ENCODE measurements at places on chromosomes 1 and 21. TPM values are rescaled to one million over a fixed set of nuclear protein-coding genes. Genes with fewer than 3 reads are reported as not detected.
A peak's percentile ranks its signal among the peaks of the same experiment; 100 is the strongest.

PKP1 gene
- 0.30 TPM for total RNA-seq

DNA sequence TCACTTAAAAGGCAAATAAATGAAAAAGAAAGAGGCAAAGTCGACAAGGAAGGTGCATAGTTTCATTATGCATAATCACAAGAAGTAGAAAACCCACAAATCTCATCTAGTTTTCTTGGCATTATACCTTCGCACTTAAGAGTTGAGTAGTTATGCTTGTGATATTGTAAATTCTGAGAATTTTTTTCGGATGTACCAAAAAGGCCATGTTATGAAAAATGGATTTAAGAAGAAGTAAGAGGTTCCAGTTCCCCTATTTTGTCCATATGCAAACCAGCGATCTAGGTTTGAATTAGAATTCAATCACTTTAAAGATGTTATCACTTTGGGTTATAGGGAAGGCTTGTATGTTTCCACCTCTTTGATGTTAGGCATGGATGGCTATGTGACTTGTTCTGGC is 7.9 kb upstream of the ERICH3 start:
- no peaks in the 10 kb centered on the region for H3K4me1 ChIP-seq
- no peak overlapping the region for H3K27ac ChIP-seq
- H3K36me3 ChIP-seq = no peaks in the 10 kb centered on the region
- no peaks in the 10 kb centered on the region for H3K27me3 ChIP-seq
- DNase-seq = no peak

CYP4A22 gene
- total RNA-seq = not detected

KCNE2 gene
- total RNA-seq = not detected

GRCh38 chr21:14088391-14088790 is 122.4 kb downstream of the LIPI start:
- no peaks in the 10 kb centered on the region for H3K36me3 ChIP-seq
- no peak overlapping the region for H3K27ac ChIP-seq
- DNase-seq = no peak
- no peak overlapping the region for H3K4me3 ChIP-seq
- no peaks in the 10 kb centered on the region for H3K27me3 ChIP-seq

S1PR1 gene
- total RNA-seq = 0.52 TPM

DNA sequence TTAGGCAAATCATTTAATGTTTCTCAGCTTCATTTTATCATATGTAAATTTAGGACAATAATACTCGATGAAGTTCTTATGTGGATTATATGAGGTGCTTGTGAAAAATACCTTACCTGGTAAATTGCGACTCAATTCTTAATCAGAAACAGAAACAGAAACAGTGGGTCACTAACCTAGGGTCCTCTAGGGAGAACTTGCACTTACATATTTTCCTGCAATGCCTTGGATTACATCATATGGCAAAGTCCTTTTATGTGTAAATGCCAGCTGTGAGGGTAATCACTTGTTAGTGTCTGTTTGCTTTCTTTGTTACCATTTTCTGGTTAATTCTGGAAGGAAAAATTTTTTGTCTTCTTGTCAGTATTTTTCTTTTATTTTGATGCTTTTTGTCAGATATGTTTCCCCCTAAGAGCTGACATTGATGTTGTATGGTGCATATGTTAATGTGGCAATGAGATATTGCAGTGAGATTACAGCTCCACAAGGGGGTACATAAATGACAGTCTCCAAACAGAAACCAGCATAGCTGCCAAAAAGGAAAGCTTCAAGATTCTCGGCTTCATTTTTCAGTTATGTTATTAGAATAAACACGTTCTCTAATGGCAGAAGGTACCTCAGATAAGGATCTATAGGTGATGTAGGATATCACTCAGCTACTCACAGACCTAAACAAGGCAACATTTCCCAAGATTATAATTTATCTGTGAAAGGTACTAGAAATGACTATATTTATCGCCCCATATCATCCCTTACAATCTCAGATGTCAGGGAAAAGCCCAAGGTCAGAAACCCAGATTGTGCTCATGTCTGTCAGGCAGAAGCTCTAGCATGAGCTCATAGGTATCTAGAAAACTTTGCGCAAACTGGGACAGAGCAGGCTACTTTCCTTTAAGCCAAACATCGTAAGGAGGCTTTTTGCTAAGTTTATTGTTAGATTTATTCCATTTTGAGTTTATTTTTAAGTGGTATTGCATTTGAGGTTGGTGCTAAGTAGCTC is 119.9 kb downstream of the FASLG start:
- no peaks in the 10 kb centered on the region for H3K27me3 ChIP-seq
- no peaks in the 10 kb centered on the region for H3K36me3 ChIP-seq
- H3K27ac ChIP-seq = no peak overlapping the region
- H3K4me1 ChIP-seq = no peaks in the 10 kb centered on the region
- DNase-seq = peak; percentile 14

GRCh38 chr1:174902531-174903099 is 97.1 kb upstream of the CACYBP start:
- no peak overlapping the region for H3K27ac ChIP-seq
- no peaks in the 10 kb centered on the region for H3K27me3 ChIP-seq
- no peak overlapping the region for H3K4me3 ChIP-seq
- DNase-seq = peak; percentile 69
- no peaks in the 10 kb centered on the region for H3K4me1 ChIP-seq

GRCh38 chr1:116751621-116752020 is 2.6 kb upstream of the CD2 start:
- no peak overlapping the region for H3K27ac ChIP-seq
- H3K4me1 ChIP-seq = no peaks in the 10 kb centered on the region
- DNase-seq = no peak
- H3K27me3 ChIP-seq = no peaks in the 10 kb centered on the region

CTTNBP2NL gene
- 41.3 TPM for total RNA-seq

DNA sequence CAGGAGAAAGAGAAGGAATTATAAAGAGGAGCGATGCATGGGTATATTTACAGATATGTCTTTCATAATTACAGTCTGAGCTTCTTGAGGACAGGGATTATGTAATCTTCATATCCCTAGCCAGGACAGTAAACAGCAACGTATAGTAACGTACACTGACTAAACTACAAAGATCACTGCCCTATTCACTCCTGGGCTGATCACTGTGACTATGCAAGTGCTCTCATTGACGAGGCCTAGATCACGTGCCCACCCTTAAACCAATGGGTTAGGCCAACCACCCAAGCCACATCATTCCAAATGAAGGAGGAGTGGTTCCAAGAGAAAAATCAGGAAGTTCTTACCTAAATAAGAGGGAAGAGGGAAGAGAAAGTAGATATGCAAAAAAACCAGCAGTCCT is 18.5 kb downstream of the PIK3R3 start:
- H3K36me3 ChIP-seq = peaks cover 6% of the 10 kb centered on the region
- H3K4me1 ChIP-seq = peaks cover 16% of the 10 kb centered on the region
- H3K27me3 ChIP-seq = no peaks in the 10 kb centered on the region
- H3K4me3 ChIP-seq = no peak overlapping the region

DNA sequence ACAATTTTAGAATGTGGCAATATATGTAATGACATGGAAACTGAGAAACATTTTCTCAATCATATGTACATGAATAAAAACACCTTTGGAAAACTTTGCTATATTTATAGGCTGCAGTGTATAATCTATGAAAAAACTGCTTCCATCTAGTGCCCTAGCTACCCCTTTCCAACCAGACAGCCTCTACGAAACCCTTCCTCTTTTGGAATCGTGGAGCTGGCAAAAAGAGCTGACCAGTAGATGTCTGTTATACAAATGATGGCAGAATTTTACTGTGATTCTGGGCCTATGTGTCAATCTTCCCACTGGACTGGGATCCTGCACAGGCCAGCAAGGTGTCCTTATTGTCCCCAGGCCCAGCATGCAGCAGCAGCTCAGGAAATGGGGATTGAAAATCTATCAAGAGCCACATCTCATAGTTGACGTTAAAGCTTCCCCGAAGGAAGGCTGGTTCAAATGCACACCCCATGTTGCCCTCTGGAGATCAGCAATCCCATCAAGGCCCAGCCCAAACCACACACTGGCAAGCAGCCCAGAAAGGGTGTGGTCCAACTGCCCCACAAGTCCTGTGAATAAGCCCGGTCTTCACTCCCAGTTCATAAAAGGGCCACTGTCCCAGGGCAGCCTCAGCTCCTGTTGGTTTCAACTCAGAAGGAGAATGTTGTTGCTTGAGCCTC is 8.8 kb upstream of the FAM20B start:
- peak; percentile 99 for DNase-seq
- peaks cover 30% of the 10 kb centered on the region for H3K4me1 ChIP-seq
- H3K27ac ChIP-seq = peak overlapping the region; percentile 54
- no peaks in the 10 kb centered on the region for H3K36me3 ChIP-seq

ZMYND12 gene
- total RNA-seq = not detected

FAM229A gene
- total RNA-seq = 13.4 TPM

DNA sequence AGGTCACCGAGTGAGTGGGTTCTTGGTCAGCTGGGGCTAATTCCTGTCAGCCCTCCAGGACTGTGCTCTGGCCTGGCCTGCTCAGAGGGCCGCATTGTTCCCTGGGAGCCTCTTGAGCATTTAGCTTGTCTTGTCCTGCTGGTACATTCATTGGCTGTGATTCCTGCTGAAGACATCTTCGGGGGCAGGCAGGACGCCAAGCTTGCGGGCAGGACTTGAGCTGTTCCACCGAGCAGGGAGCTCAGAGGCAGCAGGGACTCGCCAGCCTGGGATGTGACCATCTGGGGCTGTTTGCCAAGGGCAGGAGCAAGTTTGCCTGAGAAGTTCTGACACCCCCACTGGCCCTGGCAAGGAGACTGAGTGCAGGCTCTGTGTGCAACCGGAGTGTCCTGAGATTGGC is 7.0 kb upstream of the SLC26A9 start:
- peak; percentile 98 for DNase-seq
- H3K4me1 ChIP-seq = peaks cover 69% of the 10 kb centered on the region
- H3K36me3 ChIP-seq = no peaks in the 10 kb centered on the region
- H3K27ac ChIP-seq = peak overlapping the region; percentile 1

FCMR gene
- 18.0 TPM for total RNA-seq

FCGR1A gene
- total RNA-seq = not detected

OR2T3 gene
- total RNA-seq = not detected

DNA sequence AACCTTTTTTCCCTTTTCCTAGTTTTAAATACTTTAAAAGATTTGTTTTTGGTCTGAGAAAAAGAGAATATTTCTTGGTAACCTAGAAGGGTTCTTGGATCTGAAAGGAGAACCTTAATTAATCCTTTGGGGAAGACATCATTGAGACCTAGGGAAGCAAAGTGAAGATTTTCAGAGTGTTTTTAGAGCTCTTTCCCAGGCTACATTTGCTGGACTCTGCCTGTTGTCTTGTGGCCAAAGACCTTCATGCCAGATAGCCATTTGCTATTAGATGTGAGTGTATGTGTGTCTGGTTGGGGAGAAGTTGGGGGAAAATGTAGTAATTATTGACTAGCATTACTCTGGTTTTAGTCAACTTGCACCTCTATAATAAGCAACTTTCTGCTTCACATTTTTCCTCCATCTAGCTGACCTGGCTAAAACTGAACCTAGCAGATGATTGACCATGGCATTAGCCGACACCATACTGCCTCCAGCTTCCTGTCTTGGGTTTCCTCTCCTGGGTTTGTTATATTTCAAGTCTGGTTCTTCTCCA is 239.1 kb downstream of the USP25 start:
- no peaks in the 10 kb centered on the region for H3K27me3 ChIP-seq
- H3K4me3 ChIP-seq = no peak overlapping the region
- H3K4me1 ChIP-seq = peaks cover 7% of the 10 kb centered on the region
- H3K27ac ChIP-seq = no peak overlapping the region
- DNase-seq = no peak

MYOG gene
- not detected for total RNA-seq

GRCh38 chr21:26447932-26448475 is 125.1 kb downstream of the CYYR1 start:
- no peak overlapping the region for H3K4me3 ChIP-seq
- H3K4me1 ChIP-seq = peaks cover 8% of the 10 kb centered on the region
- H3K27ac ChIP-seq = no peak overlapping the region
- no peaks in the 10 kb centered on the region for H3K27me3 ChIP-seq

TMEM167B gene
- 30.2 TPM for total RNA-seq

GRCh38 chr1:207833381-207833780 is 77.5 kb downstream of the CD34 start:
- H3K27ac ChIP-seq = peak overlapping the region; percentile 68
- DNase-seq = no peak
- peaks cover 54% of the 10 kb centered on the region for H3K4me1 ChIP-seq

DNA sequence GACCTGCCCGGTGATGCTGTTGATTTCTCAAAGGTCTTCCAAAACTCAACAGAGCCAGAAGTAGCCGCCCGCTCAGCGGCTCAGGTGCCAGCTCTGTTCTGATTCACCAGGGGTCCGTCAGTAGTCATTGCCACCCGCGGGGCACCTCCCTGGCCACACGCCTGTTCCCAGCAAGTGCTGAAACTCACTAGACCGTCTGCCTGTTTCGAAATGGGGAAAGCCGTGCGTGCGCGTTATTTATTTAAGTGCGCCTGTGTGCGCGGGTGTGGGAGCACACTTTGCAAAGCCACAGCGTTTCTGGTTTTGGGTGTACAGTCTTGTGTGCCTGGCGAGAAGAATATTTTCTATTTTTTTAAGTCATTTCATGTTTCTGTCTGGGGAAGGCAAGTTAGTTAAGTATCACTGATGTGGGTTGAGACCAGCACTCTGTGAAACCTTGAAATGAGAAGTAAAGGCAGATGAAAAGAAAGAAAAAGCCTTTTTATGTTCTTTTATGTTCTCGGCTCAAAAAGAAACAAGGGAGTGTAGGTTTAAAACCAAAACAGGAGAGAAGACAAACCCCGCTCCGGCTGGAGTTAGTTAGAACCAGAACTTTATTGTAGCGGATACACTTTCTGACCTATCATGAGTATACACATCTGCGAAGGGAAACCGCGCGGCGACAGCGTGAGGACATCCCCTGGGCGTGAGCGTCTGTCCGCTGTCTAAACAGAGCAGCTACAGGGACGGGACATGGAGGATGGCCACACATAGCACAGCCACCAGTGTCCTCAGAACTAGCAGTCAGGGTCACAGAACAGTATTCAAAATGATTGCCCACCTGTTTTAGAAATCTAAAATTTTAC is 77.1 kb downstream of the PIK3CD start:
- no peak overlapping the region for H3K27ac ChIP-seq
- DNase-seq = peak; percentile 35
- peaks cover 62% of the 10 kb centered on the region for H3K36me3 ChIP-seq
- no peaks in the 10 kb centered on the region for H3K4me1 ChIP-seq
- H3K27me3 ChIP-seq = no peaks in the 10 kb centered on the region
- no peak overlapping the region for H3K4me3 ChIP-seq

- H3K4me3 ChIP-seq = no peak overlapping the region
- DNase-seq = no peak
- no peaks in the 10 kb centered on the region for H3K36me3 ChIP-seq
- H3K27ac ChIP-seq = no peak overlapping the region
- H3K27me3 ChIP-seq = peaks cover 35% of the 10 kb centered on the region
Measured at GRCh38 chr1:24927988-24928688, 1.9 kb downstream of the RUNX3 start.

DNA sequence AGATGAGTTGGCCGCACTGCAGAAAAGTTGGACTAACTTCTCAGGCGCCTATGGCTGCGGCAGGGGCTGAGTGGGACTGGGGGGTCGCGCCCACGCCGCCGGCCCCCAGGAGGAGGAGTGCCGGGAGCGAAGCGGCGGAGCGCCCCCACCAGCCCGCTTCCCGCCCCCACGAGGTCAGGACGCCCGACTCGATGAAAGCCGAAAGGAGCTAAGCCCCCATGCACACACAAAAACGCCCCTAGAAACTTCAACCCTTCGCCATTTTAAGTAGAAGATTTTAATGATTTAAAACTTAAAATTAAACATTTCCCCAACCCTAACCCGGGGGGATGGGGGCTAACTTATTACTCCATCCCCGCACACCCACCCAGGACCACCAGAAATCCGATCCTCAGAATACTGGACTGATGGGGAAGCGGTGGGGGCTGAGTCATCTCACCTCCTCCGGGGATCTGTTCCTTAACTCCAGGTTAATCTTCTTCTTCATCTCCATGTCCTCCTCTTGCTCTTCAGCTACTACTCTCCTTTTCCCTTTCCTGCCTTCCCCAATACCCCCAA is 539 bp downstream of the ANP32E start:
- DNase-seq = peak; percentile 33
- H3K27ac ChIP-seq = no peak overlapping the region

SERBP1 gene
- total RNA-seq = 315 TPM

All from MCF 10A (cell line).